Stimulated activated CD4-positive, alpha-beta T cell treated with anti-CD3 and anti-CD28 coated beads, TNF-alpha, amount 100 ng/mL, for 24 hours (primary cell): ENCODE measurements at places on chromosomes 7 and 10.

DNA sequence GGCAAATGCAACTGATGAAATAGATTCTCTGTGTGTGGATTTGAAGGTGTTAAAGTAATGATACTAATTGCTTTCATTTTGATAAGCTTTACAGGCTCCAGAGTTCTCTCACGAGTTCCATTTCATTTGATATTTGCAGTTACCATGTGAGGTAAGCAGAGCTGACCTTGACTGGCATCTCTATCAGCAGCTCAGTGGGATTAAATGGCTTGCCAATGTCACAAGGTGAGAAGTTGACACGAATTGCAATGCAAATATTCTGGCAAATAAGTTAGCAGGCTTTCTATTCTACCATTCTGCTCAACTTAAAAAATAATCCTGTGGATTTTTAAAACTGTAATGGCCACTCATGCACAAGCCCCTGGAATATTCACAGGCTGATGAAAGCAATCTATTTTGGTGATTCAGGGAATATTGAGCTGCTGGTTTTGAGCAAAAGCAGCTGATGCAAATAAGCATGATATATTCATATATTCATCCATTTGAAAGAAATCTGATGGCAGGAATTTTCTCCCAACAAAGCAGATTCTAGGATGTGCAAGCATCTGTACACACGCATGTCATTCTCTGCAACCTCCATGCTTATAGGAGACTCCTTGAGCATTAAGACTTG lies 64.5 kb upstream of the ANKRD1 start:
- no peak for DNase-seq

GRCh38 chr7:141359740-141360415 lies 191.3 kb upstream of the AGK start:
- DNase-seq: no peak

GRCh38 chr10:114957673-114958072 lies 19.7 kb downstream of the TRUB1 start:
- no peak for DNase-seq

DNA sequence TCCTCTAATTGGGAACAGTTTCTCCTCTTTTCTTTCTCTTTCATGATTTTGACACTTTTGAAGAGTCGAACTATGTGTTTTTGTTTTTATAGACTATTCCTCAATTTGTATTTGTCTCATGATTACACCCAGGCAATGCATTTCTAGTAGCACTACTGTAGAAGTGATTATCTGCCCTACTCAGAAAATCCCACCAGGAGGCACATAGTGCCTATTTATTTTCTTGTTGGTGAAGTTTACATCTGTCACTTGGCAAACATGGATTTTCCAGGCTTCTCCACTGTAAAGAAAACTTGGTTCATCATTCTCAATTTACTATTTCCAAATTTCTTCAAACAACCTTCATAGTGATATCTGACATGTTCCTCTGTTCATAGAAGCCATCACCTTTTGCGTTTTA lies 893.9 kb downstream of the CCSER2 start:
- no peak for DNase-seq

- DNase-seq: no peak
Measured at GRCh38 chr7:124432009-124432578, 333.5 kb downstream of the GPR37 start.

DNA sequence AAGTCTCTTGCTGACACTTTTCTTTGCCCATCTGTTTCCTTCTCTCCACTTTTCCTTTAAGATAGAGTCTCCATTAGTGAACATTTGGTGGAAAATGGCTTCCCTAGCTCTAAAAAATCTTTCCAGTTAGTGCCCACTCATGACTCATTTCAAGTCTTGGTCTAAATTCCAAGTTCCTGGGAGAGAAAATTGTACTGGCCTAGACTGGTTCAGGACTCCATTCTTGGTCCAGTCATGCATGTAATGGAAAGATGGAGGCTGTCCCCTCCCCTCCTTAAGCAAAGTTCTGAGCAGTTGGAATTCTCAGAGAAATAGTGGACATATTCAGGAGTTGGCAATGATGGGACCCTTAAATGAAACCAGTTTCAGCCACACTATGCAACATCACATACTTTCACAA lies 3.8 kb upstream of the ALDH18A1 start:
- no peak for DNase-seq

GRCh38 chr10:130885021-130885655 lies 426.4 kb downstream of the TCERG1L start:
- no peak for DNase-seq
